ENCODE measurements at places on chromosomes 4 and X.

- no peak for DNase-seq
These were observed 17.0 kb downstream of the NELFA start for GRCh38 chr4:1991596-1992434.

DNA sequence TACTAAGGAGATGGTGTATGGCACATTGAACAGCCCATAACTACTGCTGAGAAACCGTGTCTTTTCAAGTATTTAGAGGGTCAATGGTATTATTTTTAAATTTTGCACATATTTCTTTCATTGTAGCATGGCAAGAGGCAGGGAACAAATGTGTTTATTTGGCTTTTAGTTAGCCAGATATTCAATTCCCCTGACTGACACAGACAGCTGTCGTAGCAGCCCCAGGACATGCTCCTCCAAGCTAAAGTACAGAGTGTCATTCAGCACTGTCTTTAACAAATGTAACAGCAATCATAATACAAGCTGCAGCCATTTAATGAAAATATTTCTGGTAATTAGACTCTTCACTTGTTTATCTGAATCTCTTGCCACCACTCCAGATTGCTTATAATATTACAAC is 687.1 kb downstream of the KLHL13 start:
- DNase-seq, result no peak

DNA sequence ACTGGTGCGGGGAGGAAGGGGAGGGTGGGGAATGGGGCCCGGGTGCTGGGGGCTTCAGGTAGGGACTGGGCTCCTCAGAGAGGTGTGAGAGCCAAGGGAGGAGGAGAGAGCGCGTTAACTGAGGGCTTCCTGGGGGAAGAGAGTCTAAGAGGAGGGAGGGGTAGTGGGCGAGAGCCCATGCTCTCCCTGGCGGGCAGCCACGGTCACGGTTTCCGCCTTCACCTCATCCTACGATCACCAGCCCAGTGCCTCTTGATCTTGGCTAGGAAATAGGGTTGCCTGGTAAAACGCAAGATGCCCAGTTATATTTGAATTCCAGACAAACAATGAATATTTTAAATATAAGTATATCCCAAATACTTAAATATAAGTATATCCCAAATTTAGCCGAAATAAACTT is 60.8 kb upstream of the GRPEL1 start:
- no peak for DNase-seq

DNA sequence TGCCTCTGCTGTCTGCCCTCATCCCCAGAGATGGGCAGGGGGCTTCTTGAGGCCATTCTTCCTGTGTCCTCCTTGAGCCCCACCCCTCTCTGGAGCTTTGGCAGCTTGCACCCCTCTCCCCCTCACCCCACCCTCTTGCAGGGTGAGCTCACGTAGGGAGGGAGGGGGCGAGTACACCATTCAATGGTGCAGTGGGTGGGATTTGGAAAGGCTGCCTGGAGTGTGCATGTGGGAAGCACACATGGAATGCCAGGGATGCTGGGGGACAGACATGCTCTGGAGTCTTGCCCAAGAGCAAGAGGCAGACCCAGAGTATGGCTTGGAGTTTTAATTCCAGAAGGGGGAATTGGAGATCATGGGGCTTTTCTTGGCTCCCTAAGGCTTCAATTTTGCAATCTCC is 5.6 kb downstream of the PAK3 start:
- DNase-seq, result no peak

DNA sequence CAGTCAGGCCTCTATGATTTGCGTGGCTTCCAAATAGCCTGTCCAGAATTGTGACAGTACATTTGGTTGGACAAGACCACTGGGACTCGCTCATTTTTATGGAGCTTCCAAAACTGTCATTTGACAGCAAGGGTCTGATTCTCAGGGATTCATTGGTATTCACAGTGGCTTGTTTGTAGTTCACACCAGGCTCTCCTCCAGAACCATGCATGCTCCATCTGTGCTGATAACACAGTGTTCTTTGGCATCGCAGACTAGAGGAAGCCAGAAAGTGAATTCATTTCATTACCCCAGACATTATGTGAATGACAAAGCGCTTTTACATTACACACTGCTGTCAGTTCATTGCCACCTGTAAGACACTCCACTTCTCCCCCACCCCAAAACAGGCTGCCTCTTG is 208.3 kb downstream of the ARHGAP10 start:
- no peak for DNase-seq

GRCh38 chr4:2810388-2810787 is 17.5 kb downstream of the SH3BP2 start:
- no peak for DNase-seq

DNA sequence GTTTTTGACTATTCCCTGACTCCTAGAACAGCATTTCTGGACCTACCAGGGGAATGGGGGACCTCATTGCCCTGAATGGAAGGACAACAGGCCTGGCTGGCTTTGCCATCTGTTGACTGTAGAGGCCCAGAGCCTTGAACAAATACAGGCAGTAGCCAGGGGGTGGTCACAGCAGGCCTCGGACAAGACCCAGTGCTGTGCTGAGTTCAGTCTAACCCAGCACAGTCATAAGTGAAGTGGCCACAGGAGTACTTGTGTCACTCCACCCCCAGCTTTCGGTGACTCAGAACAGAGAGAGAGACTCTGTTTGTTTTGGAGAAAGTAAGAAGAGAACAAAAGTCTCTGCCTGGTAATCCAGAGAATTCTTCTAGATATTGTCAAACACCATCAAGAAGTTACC is 310.0 kb downstream of the PRR32 start:
- DNase-seq, result no peak

DNA sequence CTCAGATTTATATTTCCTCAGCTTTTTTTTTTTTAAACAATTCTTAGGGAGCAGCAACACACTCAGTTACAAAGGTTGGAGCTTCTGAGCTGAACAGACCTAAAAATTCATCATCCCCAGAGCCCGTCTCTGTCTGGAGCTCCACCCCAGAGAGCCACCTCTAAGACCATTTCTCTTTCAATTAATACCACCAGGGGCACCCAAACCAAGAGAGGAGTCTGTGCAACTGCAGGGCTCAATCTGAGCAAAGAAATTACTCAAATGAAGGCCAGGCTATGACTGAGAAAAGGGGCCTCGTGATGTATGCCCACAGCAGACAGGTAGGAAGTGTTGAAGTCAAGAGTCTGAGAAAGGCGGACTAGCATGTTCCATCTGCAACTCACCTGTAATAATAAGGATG is 95.5 kb downstream of the C4orf51 start:
- no peak for DNase-seq

DNA sequence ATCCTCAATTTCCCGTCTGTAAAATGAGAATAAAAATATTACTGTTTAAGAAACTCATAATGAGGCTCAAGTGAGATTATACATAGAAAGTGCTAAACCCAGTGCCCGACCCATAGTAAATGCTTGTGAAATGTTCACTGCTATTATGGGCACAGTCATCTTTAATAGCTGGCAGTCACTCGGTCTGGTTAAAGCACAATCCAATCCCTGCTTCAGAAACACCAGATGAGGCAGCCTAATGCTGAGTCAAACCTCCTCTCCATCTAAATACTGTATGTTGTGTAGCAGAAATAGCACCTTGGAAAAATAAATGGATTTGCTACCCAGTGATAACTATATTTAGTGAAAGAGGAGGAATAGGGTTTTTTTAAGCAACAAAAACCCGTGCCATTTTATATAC is 14.5 kb downstream of the EVC2 start:
- no peak for DNase-seq

- no peak for DNase-seq
These were observed 49.0 kb downstream of the AMMECR1 start for GRCh38 chrX:110268886-110269285.

Measured in AML-193 (cell line).